ENCODE measurements at places on chromosomes 4 and X.

GRCh38 chr4:121308328-121308663 is 72.5 kb downstream of the QRFPR start:
- DNase-seq = peak; percentile 10

- peak; percentile 64 for DNase-seq
These were observed 70.1 kb downstream of the PRSS12 start for GRCh38 chr4:118282692-118283091.

DNA sequence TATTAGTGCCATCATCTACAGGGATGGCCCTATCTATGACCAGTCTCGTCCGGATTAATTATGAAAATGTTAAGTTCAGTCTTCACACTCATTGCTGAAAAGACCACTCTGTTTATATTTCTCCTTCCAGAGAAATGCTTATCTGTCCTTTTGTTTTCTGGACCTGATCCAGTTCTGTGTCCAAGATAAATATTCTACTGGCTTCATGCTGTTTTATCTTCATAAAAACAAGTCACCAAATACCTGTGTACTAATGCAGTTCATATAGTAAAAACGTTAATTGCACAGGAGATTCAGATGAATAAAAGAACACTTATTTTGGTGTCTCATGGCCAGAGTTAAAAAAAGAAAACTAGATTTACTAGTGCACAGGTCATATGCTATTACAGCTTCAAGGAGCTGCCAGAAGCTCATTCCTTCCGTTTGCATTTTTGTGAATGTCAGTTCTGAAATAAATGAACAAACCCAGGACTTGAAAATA is 17.3 kb downstream of the FNIP2 start:
- DNase-seq = no peak

GRCh38 chr4:110515676-110516075 is 39.7 kb downstream of the ENPEP start:
- DNase-seq = peak; percentile 16

- DNase-seq = no peak
These were observed 121.2 kb downstream of the PARM1 start for GRCh38 chr4:75054078-75054477.

DNA sequence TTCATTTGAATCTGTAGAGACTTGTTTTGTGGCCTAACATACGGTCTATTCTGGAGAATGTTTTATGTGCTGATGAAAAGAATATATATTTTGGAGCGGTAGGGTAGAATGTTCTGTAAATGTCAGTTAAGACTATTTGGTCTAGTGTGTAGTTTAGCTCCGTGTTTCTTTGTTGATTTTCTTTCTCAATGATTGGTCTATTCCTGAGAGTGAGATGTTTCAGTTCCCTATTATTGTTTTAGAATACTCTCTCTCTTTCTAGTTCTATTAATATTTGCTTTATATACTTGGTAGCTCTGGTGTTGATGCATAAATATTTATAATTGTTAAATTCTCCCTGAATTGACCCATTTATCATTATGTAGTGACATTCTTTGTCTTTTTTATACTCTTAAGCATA is 236.5 kb downstream of the GLUD2 start:
- DNase-seq = no peak

DNA sequence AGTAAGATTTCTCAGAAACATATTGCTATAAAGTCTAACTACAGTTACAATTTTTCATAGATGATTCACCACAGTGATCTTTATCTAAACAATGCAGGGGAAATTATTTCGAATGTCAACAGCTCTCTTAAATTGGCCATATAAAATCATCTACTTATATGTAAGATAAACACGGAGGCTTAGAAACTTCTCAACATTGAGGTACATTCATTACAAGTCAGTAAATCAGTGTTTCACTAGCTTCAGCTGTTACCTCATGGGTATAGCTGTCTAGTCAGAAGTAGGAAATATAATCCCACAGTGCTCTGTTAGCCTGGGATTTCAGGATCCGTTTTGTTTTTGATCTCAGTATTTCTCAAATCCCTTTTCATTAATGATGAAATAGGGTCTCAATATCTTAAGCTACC is 43.2 kb downstream of the PCDH7 start:
- DNase-seq = no peak

DNA sequence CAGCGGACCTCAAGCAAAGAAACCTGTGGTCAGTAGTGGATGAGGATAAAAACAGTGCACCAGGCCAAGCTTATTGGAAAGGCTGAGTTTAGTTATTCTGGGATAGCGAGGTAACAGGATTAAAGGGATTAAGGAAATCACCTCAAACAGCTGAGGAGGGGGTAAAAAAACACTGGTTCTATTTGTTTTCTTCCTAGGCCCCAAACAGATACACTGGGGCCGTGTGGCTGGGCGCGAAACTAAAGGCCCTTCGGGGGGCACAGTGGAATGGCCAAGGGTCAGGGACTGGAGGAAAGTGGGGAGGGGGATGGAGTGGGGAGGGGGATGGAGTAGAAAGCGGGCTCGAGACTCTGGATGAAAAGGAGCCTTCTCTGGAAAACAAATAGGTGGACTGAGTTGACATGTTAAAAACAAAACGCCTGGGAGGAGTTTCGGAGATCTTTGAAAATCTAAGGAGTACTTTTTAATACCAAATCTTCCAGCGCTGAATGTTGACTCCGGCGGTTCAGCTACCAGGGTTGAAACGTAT is 2.9 kb downstream of the SOX3 start:
- DNase-seq = no peak

- DNase-seq = no peak
These were observed 422.2 kb downstream of the PDHA2 start for GRCh38 chr4:96262057-96262456.

- DNase-seq = no peak
These were observed 222.4 kb downstream of the CCSER1 start for GRCh38 chr4:90349636-90350035.

GRCh38 chr4:154939851-154940250 is 158.8 kb downstream of the RBM46 start:
- DNase-seq = no peak

DNA sequence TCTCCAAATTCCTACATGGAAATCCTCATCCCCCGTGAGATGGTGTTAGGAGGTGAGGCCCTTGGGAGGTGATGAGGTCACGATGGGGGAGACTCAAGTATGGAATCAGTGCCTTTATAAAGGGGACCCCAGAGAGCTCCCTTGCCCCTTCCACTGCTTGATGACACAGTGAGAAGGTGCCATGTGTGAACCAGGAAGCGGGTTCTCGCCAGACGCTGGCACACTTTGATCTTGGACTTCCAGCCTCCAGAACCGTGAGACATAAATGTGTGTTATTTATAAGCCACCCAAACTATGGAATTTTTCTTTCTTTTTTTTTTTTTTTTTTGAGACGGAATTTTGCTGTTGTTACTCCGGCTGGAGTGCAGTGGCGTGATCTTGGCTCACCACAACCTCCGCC is 237.6 kb downstream of the DHRSX start:
- DNase-seq = no peak

GRCh38 chr4:106269711-106270110 is 46.3 kb downstream of the TBCK start:
- DNase-seq = no peak

DNA sequence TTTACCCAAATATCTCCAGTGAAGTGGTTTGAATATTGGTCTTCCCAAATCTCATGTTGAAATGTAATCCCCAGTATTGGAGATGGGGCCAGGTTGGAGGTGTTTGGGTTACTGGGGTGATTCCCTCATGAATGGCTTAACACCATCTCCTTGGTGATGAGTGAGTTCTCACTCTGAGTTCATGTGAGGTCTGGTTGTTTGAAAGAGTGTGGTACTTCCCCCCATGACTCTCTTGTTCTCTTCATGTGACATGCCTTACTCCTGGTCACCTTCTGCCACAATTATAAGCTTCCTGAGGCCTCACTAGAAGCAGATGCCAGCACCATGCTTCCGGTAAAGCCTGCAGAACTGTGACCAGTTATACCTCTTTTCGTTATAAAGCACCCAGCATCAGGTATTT is 32.9 kb upstream of the OTUD4 start:
- DNase-seq = no peak

- DNase-seq = no peak
These were observed 513.5 kb upstream of the NR3C2 start for GRCh38 chr4:148955564-148956297.

DNA sequence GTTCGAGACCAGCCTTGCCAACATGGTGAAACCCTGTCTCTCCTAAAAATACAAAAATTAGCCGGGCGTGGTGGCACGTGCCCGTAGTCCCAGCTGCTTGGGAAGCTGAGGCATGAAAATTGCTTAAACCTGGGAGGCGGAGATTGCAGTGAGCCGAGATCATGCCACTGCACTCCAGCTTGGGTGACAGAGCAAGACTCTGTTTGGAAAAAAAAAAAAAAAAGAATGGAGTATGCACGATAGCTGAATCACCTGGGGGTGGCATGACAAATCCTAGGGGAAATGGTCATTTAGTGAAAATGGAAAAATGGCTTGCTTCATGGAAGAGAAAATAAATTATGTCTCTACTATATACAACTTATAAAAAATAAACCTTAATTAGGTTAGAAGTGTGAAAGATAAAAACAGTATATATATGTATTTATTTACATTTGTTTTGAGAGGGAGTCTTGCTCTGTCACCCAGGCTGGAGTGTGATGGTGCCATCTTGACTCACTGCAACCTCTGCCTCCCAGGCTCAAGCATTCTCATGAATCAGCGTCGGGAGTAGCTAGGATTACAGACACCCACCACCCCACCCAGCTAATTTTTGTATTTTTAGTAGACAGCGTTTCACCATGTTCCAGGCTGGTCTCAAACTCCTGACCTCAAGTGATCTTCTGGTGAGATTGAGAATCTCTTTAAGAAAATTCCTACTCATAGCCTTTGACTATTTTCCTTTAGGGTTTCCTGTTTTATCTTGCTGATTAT is 19.3 kb upstream of the ING2 start:
- no peak for DNase-seq

- DNase-seq = no peak
These were observed 189.0 kb upstream of the HCCS start for GRCh38 chrX:10922159-10922558.

GRCh38 chr4:10173037-10173753 is 56.6 kb upstream of the WDR1 start:
- no peak for DNase-seq

DNA sequence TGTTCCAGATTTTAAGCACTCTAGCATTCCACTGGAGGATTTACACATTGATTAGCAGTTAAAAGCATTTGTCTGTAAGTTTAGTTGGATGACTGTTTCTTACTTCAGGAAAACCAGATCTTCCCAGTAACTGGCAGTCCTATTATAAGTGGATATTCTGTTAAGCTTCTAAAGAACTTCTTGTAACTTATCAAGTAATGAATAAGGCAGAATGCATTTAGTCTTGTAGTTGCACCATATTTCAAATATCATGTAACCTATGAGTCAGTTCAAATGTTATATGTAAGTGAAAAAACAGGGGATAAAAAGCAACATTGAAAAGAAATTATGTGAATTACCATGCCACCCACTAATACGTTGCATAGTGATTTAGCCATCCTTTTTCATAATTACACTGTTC is 30.2 kb upstream of the TENM3 start:
- no peak for DNase-seq

GRCh38 chr4:145154573-145154972 is 25.8 kb downstream of the OTUD4 start:
- DNase-seq = peak; percentile 34

DNA sequence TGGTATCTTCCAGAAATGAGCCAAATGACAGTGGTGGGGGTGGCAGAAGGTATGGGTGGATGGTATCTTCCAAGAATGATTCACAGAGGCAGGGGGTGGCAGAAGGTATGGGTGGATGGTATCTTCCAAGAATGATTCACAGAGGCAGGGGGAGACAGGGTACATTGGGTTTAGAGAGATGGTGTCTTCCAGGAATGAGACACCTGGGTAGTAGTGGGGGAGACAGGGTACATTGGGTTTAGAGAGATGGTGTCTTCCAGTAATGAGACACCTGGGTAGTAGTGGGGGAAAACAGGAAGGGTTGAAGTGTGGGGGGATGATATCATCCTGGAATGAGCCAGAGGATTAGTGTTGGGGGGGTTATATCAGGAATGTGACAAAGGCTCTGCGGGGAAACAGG is 62.0 kb downstream of the MAOA start:
- DNase-seq = no peak

DNA sequence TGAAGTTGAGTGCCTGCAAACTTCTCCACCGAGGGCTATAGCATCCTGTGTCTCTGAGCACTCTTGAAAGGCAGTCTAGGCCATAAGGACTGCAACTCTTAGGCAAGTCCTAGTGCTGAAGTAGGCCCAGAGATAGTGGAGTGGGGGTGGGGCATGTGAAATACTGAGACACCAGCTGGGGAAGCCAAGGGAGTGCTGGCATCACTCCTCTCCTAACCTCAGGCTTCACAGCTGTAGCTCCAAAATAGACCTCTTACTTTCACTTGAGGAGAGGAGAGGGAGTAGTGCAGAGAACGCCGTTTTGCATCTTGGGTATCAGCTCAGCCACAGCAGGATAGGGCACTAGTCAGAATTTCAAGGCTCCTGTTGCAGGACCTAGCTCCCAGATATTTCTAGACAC is 56.2 kb upstream of the CYSLTR1 start:
- no peak for DNase-seq

- DNase-seq = no peak
These were observed 117.0 kb downstream of the CBLL2 start for GRCh38 chrX:22389556-22390179.

- no peak for DNase-seq
These were observed 86.4 kb upstream of the C4orf50 start for GRCh38 chr4:6104541-6105130.

DNA sequence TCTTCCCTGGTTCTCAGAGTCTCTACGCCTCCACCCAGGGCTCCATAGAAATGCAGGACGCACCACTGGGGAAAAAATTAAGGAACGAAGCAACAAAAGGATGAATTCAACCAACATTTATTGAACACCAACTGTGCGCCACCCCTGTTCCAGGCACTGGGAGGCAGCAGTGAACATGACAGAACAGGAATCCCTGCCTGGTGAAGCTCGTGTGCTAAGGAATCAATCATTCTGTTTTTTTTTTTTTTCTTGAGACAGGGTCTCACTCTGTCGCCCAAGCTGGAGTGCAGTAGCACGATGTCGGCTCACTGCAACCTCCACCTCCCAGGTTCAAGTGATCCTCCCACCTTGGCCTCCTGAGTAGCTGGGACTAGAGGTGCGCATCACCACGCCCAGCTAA is 1.9 kb upstream of the FTSJ1 start:
- DNase-seq = peak; percentile 66

Data from KBM-7 (cell line).